ELR (cell line): ENCODE measurements at places on chromosomes 1 and 21.

DNA sequence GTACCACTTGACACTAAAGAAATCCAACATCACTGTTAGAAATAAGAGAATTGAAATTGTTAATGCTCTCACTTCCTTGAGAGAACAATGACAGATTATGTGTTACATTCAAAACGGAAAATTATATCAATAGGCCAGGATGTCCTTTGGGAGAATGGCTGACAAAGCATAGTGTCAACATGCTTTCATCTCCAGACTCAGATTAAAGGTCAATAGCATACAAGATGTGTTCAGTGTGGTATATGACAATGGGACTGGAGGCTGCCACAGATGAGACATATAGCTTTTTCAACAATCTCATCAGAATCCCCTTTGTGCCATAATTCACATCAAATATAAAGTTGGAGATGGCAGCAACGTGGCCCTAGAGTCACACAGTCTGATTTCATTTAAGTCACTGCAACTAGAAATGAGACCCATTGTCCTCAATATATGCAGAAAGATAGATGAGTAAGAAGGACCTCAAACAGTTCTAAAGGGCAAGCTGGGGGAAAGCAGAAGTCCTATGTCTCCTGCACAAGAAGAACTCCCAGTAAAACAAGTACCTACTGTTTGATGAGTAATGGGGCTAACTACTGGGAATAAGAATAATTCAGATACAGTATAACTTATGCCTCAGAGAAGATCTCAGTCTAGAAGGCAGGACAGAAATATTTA is 327.9 kb downstream of the TTLL7 start:
- DNase-seq = no peak

DNA sequence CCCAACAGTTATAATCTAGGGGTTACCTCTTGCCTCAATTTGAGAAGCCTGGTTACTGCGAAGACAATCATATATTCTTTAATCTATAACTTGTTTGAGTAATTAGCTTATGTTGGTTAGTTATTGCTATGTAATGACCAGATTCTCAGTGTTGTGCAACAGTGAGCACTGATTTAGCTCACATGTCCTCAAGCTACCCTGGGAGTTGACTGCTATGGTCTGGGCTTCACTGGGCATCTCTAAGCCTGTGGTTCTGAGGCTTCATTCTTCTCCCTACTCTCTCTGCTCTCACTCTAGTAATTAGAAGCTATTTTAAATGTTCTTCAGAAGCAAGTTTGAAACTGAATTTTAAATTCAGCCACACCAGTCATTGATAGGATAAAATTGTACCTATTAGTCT is 371.8 kb downstream of the PBX1 start:
- no peak for DNase-seq

DNA sequence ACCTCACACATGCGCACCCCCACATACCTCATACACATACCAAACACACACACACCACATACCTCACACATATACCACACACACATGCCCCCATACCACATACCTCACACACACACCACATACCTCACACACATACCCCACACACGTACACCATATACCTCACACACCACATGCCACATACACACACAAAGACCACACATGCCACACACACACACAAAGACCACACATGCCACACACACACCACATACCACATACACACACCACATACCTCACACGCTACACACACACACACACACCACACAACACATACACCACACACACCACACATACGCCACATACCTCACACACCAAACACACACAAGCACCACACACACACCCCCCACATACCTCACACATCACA is 30.0 kb downstream of the HIVEP3 start:
- DNase-seq = no peak

GRCh38 chr1:86466986-86467385 is 1.7 kb upstream of the CLCA1 start:
- DNase-seq = peak; percentile 63

DNA sequence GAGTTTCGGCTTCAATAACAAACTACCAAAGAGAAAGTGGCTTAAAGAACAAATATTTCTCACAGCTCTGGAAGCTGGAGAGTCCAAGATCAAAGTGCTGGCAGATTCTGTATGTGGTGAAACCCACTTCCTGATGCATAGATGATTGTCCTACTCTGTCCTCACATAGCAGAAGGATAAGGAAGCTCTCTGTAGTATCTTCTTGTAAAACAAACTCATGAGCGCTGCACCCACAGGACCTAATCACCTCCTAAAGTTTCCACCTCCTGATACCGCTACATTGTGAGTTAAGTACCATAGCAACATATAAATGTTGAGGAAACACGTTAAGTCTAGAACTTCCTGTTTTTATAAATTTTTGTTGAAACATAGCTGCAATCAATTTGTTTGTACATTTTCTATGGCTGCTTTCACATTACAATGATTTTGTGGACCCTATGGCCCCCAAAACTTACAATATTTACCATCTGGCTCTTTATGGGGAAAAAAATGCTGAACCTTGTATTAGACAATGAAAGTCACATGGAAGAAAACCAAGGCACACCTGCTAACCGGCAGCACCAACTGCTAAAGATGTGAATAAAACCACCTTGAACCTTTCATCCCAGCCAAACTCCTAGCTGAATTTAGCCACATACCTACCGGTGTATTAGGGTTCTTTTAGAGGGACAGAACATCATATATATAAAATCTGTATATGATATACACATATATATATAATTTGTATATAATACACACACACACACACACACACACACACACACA is 1423.4 kb downstream of the NCAM2 start:
- no peak for DNase-seq

- no peak for DNase-seq
These were observed 106.5 kb upstream of the SLC45A1 start for GRCh38 chr1:8211251-8211882.

DNA sequence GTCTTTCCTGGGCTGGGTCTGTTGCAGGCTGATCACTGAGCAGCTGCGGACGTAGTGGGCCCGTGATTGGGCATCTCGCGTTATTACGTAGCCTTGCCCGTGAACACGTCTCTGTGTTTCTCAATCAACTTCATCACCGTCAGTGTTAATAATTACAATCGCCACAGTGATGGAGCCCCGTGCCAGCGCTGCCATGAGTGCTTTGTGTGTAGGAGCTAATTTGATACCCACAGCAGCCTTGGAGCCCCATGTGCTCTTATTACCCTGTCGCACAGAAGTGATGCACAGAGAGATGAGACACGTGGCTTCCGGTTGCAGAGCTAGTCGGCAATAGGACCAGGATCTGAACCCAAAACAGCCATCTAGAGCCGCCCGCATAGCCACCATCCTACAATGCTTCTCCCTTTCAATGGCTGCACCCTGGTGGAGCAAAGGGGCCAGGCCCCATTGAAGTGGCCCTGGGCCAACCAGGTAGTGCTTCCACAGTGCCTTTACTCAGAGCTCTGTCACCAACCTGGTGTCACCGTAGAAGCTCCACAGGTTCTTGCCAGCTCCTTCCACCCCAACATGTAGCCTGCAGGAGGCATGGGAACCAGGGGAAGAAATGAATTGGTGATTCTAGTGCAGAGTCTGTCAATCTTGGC is 398.5 kb upstream of the VAMP3 start:
- DNase-seq = no peak

DNA sequence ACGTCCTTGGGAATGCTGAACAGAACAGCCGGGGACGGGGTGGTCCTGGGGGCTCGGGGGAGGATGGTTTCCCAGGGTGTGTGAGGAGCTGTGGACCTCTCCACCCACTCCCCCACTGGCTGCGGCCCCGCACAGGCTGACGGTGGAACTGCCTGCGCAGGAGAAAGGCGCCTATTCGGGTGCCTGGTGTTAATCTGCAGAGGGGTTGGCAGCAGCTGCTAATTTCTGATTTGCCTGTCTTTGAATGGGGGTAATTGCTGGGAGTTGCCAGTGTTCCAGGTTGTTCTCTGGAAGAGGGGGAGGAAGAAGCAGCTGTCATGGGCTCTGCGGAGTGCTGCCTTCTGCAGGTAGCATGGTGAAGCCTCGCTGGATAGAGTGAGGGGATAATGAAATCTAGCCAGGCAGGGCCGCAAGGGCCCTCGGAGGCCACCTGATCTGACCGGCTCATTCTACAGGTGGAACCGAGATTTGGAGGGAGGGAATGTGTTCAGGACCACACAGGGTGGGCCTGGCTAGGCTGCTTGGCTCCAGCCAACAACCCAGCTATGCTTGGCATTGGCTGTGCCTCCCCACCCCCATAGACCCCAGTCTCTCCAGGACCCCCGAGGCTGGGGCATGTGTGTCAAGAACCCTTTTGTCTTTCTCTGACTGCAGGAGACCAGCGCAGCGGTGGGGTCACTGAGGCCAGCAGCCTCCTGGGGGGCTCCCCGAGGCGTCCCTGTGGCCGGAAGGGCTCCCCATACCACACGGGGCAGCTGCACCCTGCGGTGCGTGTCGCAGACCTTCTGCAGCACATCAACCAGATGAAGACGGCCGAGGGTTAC is 67.1 kb downstream of the PTPRU start:
- DNase-seq = no peak

DNA sequence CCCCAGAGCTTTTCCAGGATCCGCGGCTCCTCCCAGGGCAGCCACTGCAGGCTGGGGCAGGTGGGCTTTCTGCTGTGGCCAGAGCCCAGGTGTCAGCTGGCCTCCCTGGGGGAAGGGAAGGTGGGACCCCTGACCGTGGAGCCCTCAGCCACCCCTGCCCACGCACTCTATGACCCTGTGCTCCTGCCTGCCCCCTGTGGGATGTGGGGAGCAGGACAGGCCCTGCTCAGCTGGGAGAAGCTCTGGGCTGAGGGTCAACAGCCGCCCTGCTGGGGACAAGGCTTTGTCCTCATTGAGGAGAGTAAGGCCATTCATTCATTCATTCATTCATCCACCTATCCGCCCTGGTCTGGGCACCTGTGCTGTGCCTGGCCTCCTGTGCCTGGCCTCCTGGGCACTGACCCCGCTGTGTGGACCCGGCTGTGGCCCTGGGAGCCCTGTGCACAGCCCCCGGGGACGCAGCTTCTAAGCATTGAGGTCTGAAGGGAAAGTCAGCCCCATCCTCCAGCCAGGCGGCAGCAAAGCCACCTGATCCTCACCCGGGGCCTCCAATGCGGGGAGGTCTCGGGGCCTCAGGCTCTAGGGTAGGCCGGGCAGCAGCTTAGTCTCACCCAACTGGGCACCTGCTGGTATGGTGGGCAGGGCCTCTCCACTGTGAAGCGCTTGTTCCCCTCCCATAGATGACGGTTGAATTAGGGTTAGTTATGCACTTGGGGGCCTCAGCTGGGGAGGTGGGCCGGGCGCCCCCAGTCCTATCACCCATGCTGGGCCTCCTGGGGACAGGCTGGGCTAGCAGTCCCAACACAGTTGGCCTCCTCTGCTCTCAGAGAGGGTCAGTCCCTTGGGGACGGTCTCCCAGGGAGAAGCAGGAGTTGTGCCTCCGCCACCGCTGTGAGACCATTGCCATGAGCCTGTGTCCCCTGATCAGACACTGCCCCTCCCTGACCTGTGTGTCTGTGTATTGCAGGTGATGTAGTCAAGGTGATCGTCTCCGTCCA is 6.0 kb downstream of the TNFRSF14 start:
- DNase-seq = no peak

DNA sequence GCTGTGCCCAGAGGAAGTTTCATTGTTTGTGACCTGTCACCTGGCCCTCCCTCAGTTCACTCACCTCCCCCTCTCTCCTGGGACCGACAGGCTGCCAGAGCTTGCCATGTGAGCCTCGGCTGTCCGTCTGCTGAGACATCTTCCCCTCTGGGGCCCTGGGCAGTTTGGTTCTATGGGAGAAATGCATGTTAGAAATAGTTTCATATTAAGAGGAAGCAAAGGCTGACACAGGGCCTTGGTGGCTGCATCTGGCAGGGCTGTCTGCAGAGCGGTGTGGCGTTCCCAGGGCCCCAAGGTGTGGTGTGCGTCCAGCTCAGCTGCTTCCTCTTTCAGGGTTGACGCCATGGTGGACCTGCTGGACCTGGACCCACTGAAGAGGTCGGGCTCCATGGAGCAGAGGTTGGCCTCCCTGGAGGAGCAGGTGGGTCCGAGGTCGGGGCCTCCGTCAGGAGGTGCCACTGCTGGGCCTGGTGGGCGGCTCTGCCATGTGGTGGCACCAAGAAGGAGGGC is 31.9 kb upstream of the LRRC3 start:
- DNase-seq = no peak

DNA sequence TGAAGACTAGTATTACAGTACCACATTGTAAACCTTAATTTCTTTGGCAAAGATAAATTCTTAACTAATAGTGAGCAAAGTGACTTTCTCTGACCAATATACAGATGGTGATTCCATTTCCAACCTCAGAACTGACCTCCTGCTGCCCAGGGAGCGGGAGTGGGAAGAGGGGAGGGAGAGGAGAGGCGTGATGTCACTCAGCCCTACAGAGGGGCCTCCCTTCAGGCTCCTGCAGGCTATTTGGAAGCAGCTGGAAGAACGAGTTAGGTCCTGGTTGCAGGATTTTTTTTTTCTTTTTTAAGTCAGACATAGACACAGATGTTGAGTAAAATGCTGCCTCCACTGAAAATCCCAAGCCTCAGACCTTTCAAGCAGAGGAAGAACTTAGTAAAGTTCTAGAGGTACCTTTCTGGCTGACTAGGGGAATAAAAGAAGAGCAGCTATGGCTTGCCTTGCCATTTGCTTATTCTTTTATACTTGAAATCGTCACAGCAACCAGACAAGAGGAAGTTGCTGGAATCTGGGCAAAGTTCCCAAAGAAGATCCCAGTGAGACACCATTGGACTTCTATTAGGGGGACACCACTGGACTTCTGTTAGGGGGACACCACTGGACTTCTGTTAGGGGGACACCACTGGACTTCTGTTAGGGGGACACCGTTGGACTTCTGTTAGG is 54.5 kb downstream of the EXO1 start:
- DNase-seq = no peak

DNA sequence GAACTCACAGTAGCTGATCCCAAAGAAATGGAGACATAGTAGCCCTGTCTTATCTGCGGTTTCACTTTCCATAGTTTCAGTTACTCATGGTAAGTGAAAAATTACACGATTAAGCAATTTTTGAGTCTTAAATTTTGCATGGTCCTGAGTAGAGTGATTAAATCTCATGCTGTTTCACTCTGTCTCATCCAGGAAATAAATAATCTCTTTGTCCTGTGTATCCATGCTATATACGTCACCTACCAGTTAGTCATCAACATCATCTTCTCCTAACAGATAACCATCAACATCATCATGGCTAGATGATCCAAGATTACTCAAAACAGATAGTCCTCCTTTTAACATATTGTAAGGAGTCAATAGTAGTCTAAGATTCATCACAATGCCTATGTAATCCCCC is 1589.3 kb downstream of the BRINP3 start:
- peak; percentile 94 for DNase-seq

DNA sequence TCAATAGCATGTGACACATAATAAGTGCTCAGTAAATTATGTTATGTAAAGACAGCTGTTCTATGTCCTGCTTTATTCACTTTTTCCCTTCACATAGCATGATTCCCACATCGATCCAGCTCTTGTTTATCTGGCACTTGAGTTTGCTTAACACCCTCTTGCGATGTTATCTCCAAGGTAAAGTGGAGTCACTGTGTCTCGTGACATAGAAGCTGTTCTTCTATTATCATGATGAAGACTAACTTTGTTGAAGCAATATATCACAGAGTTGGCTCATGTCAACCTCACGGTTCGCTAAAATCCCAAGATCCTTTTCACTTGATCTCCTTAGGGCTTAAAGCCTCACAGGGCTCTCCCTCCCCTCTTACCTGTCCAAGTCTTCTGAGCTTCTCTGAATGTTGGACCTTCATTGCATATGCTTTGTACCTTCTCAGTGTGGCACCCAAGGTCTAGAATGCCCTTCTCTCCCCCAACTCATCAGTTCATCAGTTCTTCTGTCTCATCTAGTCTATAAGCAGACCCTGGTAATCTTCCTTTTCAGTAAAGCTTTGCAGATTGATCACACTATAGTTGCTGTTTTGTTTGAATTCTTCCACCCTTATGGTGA is 38.0 kb downstream of the PLXNA2 start:
- no peak for DNase-seq
